ENCODE measurements at places on chromosomes 6 and 20.

GRCh38 chr20:137668-138490 is 4.5 kb upstream of the DEFB126 start:
- DNase-seq: peak; percentile 22

DNA sequence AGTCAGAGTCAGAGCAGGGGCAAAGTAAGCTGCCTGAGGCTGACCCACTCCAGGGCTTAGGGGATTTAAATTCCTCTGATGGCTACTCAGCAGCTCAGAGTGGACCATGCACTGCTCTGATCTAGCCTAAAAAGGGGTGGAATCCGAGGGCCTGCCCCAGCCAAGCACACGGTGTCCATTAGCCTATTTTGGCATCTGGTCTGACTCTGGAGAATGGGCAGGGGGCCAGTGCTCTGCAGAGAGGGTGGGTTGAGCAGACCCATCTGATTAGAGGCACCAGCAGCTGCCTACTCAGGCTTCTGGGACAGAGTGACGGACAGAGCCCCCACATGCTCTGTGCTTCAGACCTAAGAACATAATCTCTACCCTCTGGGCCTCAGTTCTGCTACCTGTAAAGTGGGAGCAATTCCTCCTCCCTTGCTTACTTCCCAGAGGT is 25.9 kb upstream of the TGM2 start:
- no peak for DNase-seq

DNA sequence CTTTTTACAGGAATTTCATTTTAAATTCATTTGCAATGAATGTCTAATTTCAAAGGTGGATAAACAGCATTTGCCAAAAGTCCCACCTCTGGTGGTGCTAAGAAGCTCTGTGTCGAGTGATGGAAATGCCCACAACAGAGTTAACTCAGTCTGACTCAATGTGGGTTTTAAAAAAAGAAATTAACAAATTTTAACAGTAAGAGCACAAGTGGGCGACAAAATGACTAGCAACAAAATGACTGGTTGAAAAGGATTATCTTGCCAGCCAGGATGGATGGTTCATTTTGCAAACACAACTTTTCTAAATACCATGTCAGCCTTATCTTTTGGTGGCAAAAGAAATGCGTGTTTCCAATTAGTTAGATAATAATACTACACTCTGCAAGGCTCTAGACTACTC is 14.3 kb upstream of the TAGAP start:
- no peak for DNase-seq

GRCh38 chr20:50982363-50982762 is 23.7 kb downstream of the MOCS3 start:
- DNase-seq: peak; percentile 83

DNA sequence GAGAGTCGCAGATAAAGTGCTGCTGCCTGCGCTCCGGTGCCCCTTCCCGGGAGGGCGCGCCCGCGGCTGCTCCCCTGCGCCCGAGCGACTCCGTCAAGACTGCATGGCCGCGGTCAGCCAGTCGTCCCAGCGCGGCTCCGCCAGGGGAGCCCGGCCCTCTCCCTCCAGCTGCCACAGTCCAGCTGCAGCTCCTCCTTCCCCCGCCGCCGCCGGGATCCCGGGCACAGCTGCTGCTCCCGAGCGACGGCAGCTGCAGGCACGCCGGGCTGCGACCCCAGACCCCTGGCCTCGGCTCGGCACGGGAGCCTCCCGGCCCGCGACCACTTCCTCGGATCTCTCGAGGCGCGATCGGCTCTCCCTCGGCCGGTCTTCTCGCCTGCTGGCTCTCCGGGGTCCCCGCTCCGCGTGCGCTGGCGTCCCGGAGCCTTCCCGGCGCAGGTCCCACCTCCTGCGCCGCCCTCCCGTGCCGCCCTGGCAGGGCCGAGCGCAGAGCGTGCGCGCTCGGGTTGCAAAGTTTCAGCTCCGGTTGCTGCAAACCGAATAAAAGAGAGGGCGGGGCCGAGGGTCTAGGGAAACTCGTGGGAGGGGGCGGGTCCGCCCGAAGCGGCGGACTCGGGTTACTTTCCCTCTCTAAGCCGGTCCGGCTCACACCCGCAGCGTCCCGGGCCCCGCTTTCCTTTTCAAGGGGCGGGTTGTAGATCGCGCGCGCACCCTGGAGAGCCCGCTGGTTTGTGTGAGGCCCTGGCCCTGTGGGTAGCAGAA is at the start of gene CNKSR3:
CNKSR3 (minus strand) TSS at position 542 of the 762 bp plus-strand sequence. CDS start 571 bp downstream, outside the sequence.
- peak; percentile 75 for DNase-seq

GRCh38 chr20:46640536-46641311 is 10.5 kb downstream of the SLC13A3 start:
- no peak for DNase-seq

- DNase-seq: no peak
Observed at GRCh38 chr6:91852252-91852651, 1265.4 kb upstream of the MAP3K7 start.

DNA sequence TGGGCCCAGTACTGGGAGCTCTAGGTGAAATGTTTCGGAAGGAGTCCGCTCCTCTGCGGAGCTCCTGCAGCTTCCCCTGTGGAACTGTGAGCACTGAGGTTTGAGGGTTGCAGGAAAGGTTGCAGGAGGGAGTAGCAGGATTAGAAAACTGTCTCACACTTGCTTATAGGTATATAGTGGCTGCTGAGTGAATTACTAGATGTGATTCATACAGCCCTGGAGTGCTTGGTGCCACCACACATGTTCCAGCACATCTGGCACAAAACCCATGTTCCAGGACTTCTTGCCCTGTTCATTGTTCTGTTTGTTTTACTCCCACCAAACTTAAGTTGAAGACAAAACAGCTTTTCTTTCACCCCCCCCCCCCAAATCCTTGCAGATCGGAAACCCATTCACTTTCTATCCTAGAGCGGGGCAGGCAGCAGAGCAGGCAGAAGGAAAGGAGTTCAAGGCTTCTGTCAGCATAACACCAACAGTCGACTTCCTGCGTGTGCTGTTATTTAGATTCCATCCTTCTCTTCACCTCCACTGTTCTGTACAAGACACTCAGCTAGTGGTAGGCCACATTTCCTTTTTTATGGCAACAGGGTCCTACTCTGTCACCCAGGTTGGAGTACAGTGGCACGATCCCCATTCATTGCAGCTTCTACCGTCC is 669 bp upstream of the PEX6 start:
- DNase-seq: no peak

GRCh38 chr6:111199935-111200334 is 112.6 kb downstream of the SLC16A10 start:
- no peak for DNase-seq

DNA sequence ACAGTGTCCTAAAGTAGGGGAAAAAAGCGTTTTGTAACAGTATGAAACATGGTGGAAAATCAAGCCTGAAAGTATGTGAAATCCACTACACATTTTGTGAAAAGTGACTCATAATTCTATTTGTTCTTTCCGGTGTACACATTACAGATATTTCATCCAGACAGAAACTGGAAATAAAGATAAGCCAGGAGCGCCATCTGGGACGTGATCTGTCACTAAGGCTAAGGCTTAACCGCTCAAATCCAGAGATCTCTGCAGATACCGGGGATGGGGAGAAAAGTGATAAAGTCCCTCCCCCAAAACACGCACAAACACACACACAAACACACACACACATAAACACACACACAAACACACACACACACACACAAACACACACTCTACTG is 26.6 kb upstream of the SRSF6 start:
- DNase-seq: no peak

DNA sequence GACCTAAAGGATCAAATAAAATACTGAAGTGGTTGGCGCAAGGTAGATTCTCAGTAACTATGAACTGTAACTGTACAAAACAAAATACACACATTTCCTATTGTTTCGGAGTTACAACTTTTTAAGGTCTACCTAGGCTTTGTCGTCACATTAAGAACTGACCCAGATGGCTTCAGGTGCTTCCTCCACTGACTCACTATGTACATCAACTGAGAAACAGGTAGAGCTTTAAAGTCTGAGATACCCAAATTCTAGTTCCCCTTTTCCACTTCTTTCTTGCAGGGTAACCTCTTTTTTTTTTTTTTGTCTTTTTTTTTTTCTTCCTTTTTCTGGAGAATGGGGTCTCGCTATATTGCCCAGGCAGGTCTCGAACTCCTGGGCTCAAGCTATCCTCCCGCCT is 5.5 kb downstream of the SNRPB start:
- DNase-seq: no peak

GRCh38 chr20:50859161-50859560 is 64.3 kb downstream of the BCAS4 start:
- no peak for DNase-seq

DNA sequence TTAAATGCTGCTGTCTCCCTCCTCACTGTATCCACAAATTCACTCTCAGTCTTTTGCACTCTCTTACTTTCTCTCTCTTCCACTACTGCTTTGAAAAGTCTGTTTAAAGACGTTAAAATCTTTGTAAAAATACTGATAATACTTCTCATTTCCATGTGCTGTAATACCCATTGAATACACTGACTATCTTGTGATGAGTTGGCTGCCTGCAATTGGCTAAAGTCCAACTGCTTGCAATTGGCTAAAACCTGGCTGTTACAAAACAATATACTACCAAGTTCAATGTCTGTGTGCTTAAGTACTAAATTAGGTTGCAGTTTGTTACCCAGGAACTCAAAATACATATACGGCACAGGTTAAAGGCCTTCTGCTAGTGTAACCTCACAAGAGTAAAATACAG is 264.8 kb downstream of the THBS2 start:
- no peak for DNase-seq

- DNase-seq: no peak
Observed at GRCh38 chr6:98871821-98872220, 37.4 kb downstream of the POU3F2 start.

GRCh38 chr6:16437095-16437494 is 198.7 kb downstream of the GMPR start:
- DNase-seq: no peak

DNA sequence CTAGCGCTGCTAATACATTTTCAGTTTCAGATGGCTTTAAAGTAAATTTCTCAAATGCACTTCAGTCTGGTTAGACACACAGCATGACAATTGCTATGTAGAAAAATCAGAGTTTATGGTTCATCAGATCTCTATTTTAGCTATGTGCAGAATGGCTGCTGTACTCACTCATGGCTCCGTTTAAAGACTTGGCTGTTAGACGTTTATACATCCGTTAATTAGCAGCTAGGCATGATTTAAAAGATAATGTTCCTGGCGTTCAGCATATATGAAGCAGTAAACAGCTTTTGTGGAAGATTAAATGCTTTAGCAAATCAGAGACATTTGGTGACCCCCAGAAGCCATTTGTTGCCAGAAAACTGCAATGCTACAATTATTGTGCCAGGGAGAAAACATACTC is 350.0 kb upstream of the MANEA start:
- no peak for DNase-seq

GRCh38 chr6:51702851-51703250 is 384.6 kb downstream of the PKHD1 start:
- no peak for DNase-seq

- no peak for DNase-seq
Observed at GRCh38 chr20:13355411-13355810, 134.3 kb downstream of the ISM1 start.

DNA sequence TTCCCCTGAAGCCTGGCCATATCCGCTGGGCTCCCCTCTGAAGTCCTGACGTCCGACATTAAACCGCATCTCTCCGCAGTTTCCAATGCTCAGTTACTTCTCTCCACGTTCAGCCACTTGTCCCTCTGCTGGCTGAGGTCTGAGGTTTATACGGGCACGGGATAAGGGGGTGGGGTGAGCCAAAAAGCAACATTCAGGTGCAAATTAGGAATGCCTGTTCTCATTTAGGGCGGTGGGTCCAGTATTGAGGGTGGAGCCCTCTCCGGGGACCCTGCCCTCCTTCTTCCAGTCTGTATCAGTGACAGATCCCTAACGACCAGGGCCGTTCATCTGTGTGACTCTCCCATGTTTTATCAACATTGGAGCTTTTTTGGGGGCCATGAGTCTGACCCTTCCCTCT is 1454.4 kb downstream of the HACE1 start:
- no peak for DNase-seq

DNA sequence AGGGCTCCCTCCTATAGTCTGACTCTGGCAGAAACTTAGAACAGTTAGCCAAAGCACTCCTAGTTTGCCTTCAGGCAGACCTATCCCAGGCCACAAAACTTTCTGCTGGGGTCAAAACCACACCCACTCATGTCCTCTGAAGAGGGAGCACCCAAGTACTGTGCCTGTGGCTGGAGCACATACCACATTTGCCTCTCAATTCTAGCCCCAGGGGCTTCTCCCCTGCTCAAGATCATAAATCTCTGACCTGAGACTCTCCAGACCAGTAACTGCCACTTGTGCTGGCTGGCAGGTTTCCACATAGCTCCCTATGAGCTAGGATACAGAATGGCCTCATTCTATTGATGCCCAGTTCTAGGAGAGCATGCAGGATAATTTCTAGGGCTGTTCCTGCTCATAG is 781.0 kb downstream of the EYS start:
- DNase-seq: no peak

All from NCI-H460 (cell line).